ENCODE measurements at places on chromosomes 16 and 17. TPM values are rescaled to one million over a fixed set of nuclear protein-coding genes. Genes with fewer than 3 reads are reported as not detected.
A peak's percentile ranks its signal among the peaks of the same experiment; 100 is the strongest.

Gene KRTAP17-1
- total RNA-seq, result not detected

Gene RHBDL1
- 0.80 TPM for total RNA-seq

Gene PYDC1
- not detected for total RNA-seq

DNA sequence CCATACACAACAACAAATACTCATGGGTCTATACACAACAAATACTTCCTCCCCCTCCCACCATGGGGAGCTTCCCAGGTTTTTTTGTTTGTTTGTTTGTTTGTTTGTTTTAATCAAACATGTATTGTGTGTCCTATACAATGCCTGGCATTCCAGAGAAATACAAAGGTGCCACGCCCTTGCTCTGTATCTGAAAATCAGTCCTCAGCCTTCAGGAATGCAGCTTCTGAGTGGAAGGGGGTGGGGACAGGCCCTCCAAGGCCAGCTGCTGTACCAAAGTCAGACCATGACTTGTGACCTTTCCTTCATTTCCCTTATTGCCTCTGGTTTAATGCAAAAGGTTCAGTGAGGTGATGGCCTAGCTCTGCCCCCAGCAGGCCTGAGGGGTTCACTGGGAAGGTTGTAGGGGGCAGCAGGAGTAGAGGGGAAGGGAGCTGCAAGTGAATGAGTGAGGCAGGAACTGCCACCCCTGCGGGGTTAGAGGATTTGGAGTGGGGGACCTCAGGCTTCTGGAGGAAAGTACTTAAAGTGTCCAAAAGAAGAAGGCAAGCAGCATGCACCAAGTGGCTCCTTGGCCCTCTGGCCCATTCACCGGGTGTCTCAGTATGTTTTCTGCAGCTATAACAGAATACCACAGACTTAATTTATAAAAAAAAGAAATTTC, 105.2 kb downstream of the CLEC16A start:
- DNase-seq, result peak; percentile 45

Gene DNAJA2
- total RNA-seq, result 65.7 TPM

- no peak for DNase-seq
These were observed 359.3 kb downstream of the HS3ST4 start for GRCh38 chr16:26051063-26051462.

DNA sequence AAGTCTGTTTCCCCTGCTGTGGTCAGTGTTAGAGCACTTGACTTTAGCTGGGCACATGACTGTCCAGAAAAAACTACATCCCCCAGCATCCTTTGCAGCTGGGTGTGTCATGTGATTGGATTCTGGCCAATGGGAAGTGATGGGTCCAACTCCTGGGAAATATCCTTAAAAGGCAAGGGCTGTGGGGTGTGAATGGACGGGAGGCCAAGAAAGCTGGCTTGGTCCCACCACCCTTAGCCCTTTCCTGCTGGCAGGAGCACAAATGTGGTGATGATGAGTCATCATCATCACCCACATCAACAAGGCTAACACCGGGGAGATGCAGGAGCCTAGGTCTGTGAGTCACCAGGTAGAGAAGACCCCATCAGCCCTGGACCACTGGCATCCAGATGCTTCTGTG, 341.7 kb downstream of the C16orf95 start:
- DNase-seq, result peak; percentile 89

GRCh38 chr16:85184404-85184803, 72.1 kb upstream of the CIBAR2 start:
- no peak for DNase-seq

DNA sequence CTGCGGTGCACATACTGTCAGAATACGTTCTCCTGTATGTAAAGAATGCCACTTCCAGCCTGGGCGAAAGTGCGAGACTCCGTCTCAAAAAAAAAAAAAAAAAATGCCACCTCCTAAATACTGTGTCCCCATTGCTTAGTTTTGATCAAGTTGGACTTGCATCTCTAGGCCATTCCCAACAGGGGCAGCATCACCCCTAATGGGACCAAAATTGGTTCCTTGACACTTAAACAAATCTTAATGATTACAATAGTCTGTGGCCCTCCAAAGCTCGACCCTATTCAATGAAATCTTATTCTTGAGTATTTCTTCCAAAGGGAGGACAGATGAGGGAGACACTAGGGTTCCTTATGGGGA, 154.7 kb upstream of the PLCG2 start:
- DNase-seq, result no peak

Gene TPSD1
- not detected for total RNA-seq

Gene KRT9
- not detected for total RNA-seq

DNA sequence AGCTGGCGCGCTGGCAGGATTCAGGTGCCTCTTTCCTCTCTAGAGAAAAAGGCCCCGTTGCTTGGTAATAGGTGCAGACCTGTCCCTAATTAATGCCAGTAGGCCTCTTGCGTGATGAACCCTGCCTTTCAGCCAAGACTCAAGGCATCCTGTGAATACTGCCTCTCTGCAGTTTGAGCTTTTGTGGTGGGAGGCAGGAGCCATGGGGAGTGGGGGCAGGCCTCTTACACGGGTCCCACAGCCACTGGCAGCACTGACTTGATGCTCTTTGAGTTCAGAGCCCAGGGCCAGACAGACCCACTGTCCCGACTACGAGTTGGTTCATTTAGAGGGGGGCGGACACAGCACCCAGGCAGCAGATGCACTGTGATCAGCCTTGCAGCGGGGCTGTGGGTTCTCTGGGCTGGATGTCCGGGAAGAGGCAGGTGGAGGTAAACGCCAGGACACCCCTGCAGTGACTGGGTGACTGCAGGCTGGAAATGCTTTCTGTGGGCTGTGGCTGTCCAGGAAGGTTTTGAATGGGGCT, 237.0 kb downstream of the SEC14L1 start:
- no peak for DNase-seq

Gene KCNH6
- not detected for total RNA-seq

DNA sequence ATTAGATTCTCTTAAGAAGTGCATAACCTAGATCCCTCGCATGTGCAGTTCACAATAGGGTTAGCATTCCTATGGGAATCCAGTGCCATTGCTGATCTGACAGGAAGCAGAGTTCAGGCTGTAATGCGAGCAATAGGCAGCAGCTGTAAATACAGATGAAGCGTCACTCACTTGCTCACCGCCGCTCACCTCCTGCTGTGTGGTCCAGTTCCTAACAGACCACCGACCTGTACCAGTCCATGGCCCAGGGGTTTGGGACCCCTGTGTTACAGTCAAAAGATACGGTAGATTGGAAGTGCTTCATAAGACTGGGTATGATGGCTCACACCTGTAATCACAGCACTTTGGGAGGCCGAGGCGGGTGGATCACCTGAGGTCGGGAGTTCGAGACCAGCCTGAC, 2.8 kb downstream of the STAT5A start:
- DNase-seq, result peak; percentile 79

Gene SLC47A2
- not detected for total RNA-seq

- peak; percentile 62 for DNase-seq
These were observed 346.9 kb downstream of the FOXL1 start for GRCh38 chr16:86925067-86925791.

- no peak for DNase-seq
These were observed 20.5 kb downstream of the JPH3 start for GRCh38 chr16:87622756-87623319.

DNA sequence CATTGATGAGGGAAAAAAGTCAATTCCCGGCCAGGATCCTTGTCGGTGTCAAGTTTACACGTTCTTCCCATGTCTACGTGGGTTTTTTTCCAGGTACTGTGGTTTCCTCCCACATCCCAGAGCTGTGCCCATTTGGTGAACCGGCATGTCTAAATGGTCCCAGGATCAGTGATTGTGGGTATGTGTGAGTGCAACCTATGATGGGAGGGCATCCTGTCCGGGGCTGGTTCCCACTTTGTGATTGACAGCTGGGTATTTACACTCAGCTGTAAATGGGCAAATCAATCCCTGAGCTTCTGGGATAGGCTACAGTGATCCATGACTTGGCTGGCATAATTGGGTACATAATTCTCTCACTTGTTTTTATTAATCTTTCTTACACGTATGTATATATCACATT, 91.2 kb upstream of the IRX6 start:
- DNase-seq, result no peak

GRCh38 chr17:41048441-41048840, 1.3 kb upstream of the KRTAP2-1 start:
- DNase-seq, result peak; percentile 78

DNA sequence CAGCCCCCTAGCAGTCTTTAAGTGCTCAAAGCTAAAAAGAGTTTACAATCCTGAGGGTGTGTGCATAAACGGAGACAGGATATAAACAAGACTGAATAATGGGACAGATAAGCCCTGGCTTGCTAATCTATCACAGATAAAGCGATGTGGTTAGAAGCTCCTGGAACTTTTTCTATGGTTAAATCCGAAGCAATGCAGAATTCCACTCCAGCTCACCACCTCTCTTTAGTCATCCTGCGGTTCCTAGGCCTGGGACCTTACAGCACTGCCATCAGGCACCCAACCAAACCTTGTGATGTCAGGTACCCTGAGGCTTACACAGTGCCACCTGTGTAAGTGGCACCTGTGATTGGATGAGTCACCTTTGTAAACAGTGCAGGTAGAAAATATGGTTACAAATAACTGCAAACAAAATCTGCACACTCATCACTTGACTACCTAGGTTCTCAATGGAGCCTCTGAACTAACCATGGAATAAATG, 31.5 kb upstream of the B4GALNT2 start:
- no peak for DNase-seq

DNA sequence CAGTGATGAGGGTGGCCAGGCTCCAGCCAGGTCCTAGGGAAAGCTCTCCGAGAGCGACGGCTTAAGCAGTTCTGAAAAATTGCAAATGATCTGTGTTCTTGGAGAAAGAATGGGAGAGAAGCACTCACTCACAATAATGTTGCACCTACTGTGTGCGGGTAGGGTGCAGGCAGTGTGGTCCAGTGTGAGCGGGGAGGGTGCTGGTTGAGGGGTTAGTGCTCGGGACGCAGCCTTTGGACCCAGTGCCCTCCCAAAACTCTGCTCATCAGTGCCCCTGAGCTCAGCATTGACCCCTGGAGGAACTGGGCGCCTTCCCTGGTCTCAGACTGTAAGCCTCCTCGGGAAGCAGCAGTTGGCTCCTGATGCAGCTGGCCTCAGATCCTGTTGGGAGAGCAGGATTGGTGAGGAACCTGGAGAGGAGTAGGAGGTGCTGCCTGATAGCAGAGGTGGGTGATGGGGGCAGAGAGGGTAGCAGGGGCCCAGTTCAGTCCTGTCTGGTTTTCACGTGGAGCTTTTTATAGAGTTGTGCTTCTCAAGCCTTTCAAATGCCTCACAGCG, 23.6 kb upstream of the ZNF750 start:
- DNase-seq, result no peak

DNA sequence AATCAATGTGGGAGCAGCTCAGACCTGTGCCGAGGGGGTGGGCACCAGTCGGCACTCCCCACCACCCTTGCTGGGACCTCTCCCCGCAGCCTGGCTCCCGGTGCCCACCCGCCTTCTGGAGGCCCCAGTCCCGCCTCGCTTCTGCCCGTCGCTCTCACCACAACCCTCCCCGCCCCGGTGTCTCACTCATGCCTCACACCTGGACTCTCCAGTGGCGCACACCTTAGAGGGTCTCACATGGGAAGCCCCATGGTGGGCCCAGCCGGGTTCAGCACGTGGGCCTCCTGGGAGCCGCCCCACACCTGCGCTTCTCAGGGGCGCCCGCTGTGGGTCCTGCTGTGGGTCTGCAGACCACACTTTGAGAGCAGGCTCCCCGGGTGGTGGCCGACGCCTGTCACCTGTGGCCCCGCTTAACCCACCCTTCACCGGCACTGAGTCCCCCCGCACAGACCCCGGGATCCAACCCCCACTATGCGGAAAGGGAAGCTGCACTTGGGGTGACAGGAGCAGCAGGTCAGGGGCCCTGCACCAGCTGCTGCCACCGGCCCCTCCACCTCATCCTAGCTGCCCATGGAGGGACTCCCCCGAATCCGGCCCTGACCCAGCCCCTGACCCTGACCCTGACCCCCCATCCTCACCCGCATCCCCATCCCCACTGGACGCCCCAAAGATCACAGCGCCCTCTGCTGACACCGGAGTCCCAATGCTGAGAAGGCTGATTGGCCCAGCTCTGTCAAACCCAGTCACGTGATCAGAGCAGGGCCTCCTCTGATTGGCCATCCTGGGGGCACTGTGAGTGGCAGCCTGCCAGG, 27.4 kb upstream of the SLC38A10 start:
- DNase-seq, result peak; percentile 30

Gene PFAS
- total RNA-seq, result 34.7 TPM

Gene QRICH2
- total RNA-seq, result 1.4 TPM

Gene KIF2B
- total RNA-seq, result not detected

GRCh38 chr17:4599505-4600281, 15.4 kb downstream of the SMTNL2 start:
- DNase-seq, result no peak

DNA sequence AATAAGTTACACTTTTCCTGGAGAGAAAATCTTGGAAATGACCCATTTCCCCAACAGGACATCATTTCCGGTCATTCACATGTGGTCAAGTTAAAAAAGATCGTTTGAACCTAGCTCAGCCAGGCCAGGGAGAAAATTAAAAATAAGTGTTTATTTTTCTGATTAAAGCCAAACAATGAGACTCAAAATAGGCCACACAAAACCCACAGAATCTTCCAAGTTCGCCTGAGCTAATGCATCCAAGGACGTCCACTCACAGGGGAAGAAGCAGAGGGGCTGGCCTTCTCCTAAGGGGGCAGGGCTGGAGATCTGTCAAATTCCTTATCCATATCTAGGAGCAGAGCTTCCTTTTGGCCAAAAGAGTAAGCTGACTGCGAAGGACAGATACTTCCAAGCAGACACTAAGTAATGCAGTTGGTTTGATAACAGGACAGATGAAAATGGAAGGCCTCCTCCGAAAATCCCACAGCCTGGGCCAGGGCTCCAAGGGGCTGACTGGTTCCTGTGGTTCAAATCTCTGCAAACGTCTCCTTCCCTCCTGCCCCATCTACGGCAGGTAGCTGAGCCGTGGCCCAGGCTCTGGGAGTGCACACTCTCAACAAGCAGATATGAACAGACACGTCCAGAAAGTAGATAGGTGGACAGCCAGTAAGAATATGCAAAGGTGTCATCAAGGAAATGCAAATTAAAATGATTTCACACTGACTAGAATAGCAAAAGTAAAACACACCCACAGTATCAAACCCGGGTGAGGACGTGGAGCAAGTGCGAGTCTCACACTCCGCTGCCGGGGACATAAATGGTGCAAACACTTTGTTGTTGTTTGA, 98.5 kb downstream of the MRM3 start:
- DNase-seq, result no peak

GRCh38 chr17:43905400-43905984, 1.8 kb downstream of the MPP2 start:
- no peak for DNase-seq

GRCh38 chr16:17432901-17433576, 37.7 kb downstream of the XYLT1 start:
- DNase-seq, result peak; percentile 1
